CD4-positive, CD25-positive, alpha-beta regulatory T cell (primary cell): ENCODE measurements at places on chromosomes 3 and 15.

GRCh38 chr3:129557548-129557894 lies 14.5 kb downstream of the H1-8 start:
- H3K27me3 ChIP-seq: no peaks in the 10 kb centered on the region
- H3K4me1 ChIP-seq: no peaks in the 10 kb centered on the region
- H3K27ac ChIP-seq: no peak overlapping the region
- H3K36me3 ChIP-seq: no peaks in the 10 kb centered on the region
- H3K4me3 ChIP-seq: no peak overlapping the region

DNA sequence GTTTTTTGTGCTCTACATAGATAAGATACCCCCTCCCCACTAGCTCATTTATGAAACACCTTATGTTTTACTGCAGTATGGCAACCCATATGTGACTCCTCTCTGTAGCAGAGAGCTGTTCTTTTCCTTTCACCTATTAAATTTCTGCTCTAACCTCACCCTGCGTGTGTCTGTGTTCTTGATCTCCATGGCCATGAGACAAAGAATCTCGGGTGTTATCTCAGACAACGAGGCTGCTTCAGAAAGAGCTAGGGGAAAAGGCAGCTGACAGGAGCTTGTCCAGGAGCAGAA lies 18.0 kb downstream of the CCR8 start:
- H3K27me3 ChIP-seq: no peaks in the 10 kb centered on the region
- DNase-seq: no peak

DNA sequence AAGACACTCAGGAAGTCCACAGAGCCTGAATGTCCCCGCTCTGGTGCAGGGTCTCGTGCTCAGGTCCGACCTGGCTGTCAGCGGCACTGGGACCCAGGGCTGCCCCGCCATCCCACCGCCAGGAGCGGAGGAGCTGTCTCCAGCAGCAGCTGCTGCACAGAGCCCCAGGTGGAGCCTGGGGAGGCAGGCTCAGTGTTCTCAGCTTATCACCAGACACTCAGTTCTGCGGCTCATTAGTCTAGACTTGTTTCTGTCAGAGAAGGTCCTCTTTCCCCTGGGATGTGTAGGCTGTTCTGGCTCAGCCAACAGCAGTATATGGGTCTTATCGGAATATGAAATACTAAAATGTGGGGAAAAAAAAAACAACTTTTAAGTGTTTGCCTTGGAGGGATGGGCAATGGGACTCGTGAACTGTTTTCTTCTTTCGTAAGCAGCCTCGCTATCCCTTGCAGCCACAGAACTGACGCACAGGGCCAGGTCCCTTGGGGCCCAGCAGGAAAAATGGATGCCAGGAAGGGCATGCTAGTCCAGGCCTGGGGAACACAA lies 75.9 kb downstream of the KLF13 start:
- H3K4me1 ChIP-seq: peaks cover 6% of the 10 kb centered on the region
- no peaks in the 10 kb centered on the region for H3K36me3 ChIP-seq
- no peaks in the 10 kb centered on the region for H3K27me3 ChIP-seq
- no peak overlapping the region for H3K4me3 ChIP-seq
- DNase-seq: no peak
- no peak overlapping the region for H3K27ac ChIP-seq

DNA sequence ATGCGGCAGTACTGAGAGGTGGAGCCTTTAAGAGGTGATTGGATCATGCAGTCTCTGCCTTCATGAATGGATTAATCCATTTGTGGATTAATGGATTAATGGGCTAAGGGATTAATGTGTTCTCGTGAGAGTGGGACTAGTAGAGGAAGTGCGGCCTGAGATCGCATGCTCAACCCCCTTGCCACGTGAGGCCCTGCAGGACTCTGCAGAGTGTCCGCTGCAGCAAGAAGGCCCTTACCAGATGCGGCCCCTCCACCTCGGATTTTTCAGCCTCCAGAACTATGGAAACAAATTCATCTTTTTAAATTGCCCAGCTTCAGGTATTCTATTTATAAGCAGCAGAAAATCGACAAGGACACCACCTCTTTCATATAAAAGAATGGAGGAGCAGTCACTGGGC lies 148.8 kb downstream of the TPRA1 start:
- no peaks in the 10 kb centered on the region for H3K27me3 ChIP-seq
- no peak for DNase-seq
- no peak overlapping the region for H3K27ac ChIP-seq
- H3K4me1 ChIP-seq: no peaks in the 10 kb centered on the region
- no peaks in the 10 kb centered on the region for H3K36me3 ChIP-seq

GRCh38 chr15:82768414-82769054 lies 37.3 kb downstream of the FSD2 start:
- no peak overlapping the region for H3K4me3 ChIP-seq
- peaks cover 5% of the 10 kb centered on the region for H3K36me3 ChIP-seq
- no peaks in the 10 kb centered on the region for H3K27me3 ChIP-seq
- DNase-seq: no peak

GRCh38 chr15:44075535-44075934 lies 119.5 kb downstream of the FRMD5 start:
- no peaks in the 10 kb centered on the region for H3K4me1 ChIP-seq
- peaks cover 26% of the 10 kb centered on the region for H3K27me3 ChIP-seq
- no peak for DNase-seq
- no peaks in the 10 kb centered on the region for H3K36me3 ChIP-seq

DNA sequence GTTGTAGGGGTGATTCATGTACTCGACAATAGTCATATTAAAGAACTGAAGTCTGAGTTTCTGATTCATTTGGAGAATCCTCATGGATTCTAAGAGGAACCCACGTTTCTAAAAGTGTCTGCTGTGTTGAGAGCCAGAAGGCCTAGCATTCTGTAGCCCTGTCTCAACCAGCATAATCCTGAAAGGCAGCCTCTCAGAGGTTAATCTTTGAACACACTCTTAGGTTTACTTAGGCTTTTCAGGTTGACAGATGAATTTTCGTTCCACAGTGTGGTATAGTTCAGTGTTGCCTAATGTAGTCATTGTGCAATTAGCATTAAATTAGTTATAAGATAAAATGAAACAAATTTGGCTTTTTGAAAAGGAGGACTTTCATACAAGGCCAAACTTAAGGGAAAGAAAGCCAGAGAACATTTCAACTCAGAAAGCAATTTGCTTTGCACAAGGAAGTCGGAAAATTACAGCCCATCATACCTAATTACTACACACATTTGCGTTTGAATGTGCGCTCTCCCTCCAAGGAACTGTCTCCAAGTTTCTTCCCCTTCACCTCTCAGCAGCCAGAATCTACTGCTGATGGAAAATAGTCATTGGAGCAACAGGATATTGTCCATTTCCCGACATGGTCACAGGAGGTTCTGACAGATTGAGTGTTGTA lies 42.0 kb downstream of the AGBL1 start:
- H3K4me3 ChIP-seq: no peak overlapping the region
- no peaks in the 10 kb centered on the region for H3K4me1 ChIP-seq
- H3K27ac ChIP-seq: no peak overlapping the region
- no peak for DNase-seq
- H3K27me3 ChIP-seq: no peaks in the 10 kb centered on the region

GRCh38 chr15:92161039-92161670 lies 232.5 kb upstream of the ST8SIA2 start:
- H3K36me3 ChIP-seq: peaks cover 40% of the 10 kb centered on the region
- DNase-seq: no peak
- H3K4me3 ChIP-seq: no peak overlapping the region
- no peaks in the 10 kb centered on the region for H3K4me1 ChIP-seq
- no peak overlapping the region for H3K27ac ChIP-seq
- no peaks in the 10 kb centered on the region for H3K27me3 ChIP-seq

- H3K36me3 ChIP-seq: no peaks in the 10 kb centered on the region
- no peak overlapping the region for H3K4me3 ChIP-seq
- no peaks in the 10 kb centered on the region for H3K27me3 ChIP-seq
- no peak for DNase-seq
- H3K4me1 ChIP-seq: no peaks in the 10 kb centered on the region
These were observed 871.0 kb downstream of the OTOL1 start for GRCh38 chr3:162367429-162368260.

- no peaks in the 10 kb centered on the region for H3K27me3 ChIP-seq
- H3K4me1 ChIP-seq: peaks cover 38% of the 10 kb centered on the region
- no peak overlapping the region for H3K4me3 ChIP-seq
- no peak overlapping the region for H3K27ac ChIP-seq
- DNase-seq: no peak
- H3K36me3 ChIP-seq: no peaks in the 10 kb centered on the region
These were observed 13.7 kb downstream of the MAP2K1 start for GRCh38 chr15:66400351-66400774.

- H3K4me3 ChIP-seq: no peak overlapping the region
- H3K36me3 ChIP-seq: no peaks in the 10 kb centered on the region
- no peak for DNase-seq
- H3K4me1 ChIP-seq: no peaks in the 10 kb centered on the region
- H3K27me3 ChIP-seq: no peaks in the 10 kb centered on the region
- H3K27ac ChIP-seq: no peak overlapping the region
These were observed 56.9 kb downstream of the ABHD5 start for GRCh38 chr3:43747641-43748040.

DNA sequence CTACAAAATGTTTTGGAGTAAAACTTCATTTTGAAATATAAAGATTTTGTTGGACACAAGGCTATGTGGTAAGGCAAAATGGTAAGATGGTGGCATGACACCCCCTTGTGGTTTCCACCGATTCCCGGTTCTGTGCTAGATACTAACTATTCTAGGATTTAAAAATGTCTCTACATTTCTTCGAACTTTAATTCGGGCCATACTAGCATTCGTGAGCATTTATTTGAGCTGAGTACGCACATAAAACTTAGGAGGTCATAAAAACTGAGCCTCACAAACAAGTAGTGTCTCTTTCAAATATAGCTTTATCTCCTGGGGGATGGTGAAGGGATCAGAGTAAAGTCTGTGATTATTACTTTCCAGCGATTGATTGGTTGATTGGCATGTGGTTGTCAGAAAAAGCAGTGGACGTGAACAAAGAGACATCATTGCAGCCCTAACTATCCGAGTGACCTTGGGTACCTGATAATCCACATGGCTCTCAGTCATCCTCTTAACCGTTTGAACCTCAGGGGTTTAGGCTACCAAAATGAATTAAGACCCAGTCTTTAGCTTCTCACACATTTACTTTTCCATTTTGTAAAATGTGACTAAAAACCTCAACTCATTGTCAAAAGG lies 1.1 kb upstream of the ZNF639 start:
- peak; percentile 52 for DNase-seq
- peak overlapping the region; percentile 82 for H3K4me3 ChIP-seq
- peaks cover 4% of the 10 kb centered on the region for H3K27me3 ChIP-seq
- H3K36me3 ChIP-seq: no peaks in the 10 kb centered on the region
- peak overlapping the region; percentile 60 for H3K27ac ChIP-seq

GRCh38 chr3:8246070-8246469 lies 255.6 kb upstream of the LMCD1 start:
- no peaks in the 10 kb centered on the region for H3K4me1 ChIP-seq
- H3K4me3 ChIP-seq: no peak overlapping the region
- peaks cover 2% of the 10 kb centered on the region for H3K27me3 ChIP-seq
- DNase-seq: no peak

GRCh38 chr3:53134631-53135232 lies 4.5 kb upstream of the RFT1 start:
- H3K27ac ChIP-seq: no peak overlapping the region
- no peaks in the 10 kb centered on the region for H3K36me3 ChIP-seq
- peaks cover 12% of the 10 kb centered on the region for H3K4me1 ChIP-seq
- peak; percentile 45 for DNase-seq
- no peak overlapping the region for H3K4me3 ChIP-seq

GRCh38 chr3:143060906-143061305 lies 58.7 kb upstream of the CHST2 start:
- H3K4me1 ChIP-seq: peaks cover 3% of the 10 kb centered on the region
- peaks cover 18% of the 10 kb centered on the region for H3K36me3 ChIP-seq
- peak overlapping the region; percentile 27 for H3K4me3 ChIP-seq
- H3K27ac ChIP-seq: peak overlapping the region; percentile 10
- peak; percentile 76 for DNase-seq

DNA sequence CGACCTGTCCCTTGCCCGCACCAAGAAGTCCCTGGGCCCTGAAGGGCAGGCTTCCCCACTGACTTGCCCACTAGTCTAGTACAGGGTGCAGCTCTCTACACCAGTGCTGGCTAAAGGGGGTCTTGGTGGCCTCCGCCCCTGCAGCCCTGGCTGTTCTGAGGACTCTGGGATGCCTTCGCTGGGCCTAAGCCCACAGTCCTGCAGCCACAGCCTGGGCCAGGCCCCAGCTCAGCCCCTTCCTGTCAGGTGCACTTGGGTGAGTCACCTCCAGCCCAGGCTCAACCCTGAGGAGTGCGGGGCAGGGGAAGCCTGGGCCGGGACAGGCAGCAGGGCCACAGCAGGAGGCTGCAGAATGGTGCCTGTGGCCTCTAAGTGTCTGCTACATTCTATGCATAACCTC lies 971 bp downstream of the C3orf22 start:
- no peak for DNase-seq
- no peaks in the 10 kb centered on the region for H3K4me1 ChIP-seq
- no peak overlapping the region for H3K27ac ChIP-seq
- no peaks in the 10 kb centered on the region for H3K27me3 ChIP-seq
- H3K36me3 ChIP-seq: no peaks in the 10 kb centered on the region

DNA sequence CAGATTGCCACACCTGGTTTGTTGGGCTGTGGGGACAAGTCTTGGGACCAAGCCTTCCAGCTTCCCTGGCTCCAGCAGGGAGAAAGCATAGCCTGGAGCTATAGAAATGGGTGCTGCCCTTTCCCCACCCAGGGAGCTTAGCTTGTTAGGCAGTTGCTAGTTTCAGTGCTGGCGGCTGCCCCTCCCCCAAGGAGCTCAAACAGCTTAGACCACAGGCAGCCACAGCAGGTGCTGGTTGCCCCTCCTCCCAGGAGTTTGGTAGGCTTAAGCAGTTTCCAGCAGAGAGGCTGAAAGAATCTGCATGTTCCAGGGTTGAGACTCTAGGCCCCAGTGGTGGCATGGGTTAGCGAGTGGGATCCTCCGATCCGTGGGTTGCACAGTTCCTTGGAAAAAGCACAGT lies 889.7 kb downstream of the IGSF11 start:
- H3K4me3 ChIP-seq: no peak overlapping the region
- H3K36me3 ChIP-seq: no peaks in the 10 kb centered on the region
- no peaks in the 10 kb centered on the region for H3K4me1 ChIP-seq
- no peaks in the 10 kb centered on the region for H3K27me3 ChIP-seq

DNA sequence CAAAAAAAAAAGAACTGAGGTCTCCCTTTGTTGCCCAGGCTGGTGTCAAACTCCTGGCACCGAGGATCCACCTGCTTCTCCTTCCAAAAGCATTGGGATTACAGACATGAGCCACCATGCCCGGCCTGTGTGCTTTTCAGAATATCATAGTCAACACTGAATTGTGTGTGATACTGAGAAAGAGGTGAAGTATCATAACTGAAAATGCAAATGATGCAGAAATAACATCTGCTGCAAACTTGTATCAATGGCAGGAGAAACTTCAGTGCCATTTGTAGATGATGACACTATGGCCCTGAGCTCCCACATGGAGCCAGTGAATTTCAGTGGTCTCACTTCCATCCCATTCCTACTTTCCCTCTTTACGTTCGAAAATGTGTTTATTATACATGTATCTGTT lies 21.9 kb downstream of the IL12A start:
- H3K4me1 ChIP-seq: peaks cover 12% of the 10 kb centered on the region
- no peak overlapping the region for H3K4me3 ChIP-seq
- DNase-seq: peak; percentile 23
- no peaks in the 10 kb centered on the region for H3K27me3 ChIP-seq

DNA sequence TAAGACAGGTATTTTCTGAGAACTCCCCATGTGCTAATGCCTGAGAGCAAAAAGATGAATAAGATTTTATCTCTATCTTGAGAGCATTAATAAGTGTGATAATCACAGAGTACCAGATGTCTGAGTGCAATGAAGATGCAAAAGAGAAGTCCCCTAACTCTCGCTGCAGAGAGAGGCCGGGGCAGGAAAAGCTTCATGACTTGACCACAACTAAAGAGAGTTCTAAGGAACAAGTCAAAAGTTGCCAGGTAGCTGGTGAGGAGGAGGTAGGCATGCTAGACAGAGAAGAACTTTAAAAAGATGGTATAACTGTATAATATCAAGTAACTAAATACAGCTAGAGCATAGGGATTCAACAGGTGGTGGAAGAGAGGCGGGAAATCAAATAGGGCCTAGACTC lies 28.8 kb downstream of the MTMR10 start:
- no peak overlapping the region for H3K27ac ChIP-seq
- H3K4me3 ChIP-seq: no peak overlapping the region
- no peak for DNase-seq
- H3K4me1 ChIP-seq: peaks cover 3% of the 10 kb centered on the region
- H3K27me3 ChIP-seq: no peaks in the 10 kb centered on the region
